ENCODE measurements at places on chromosomes 6 and 20. TPM values are rescaled to one million over a fixed set of nuclear protein-coding genes. Genes with fewer than 3 reads are reported as not detected.

GRCh38 chr6:123333000-123333756 lies 303.6 kb downstream of the TRDN start:
- DNase-seq, result peak; percentile 7

C4A gene
- polyA plus RNA-seq, result 2.4 TPM

MLIP gene
- polyA plus RNA-seq, result not detected

GRCh38 chr6:21731411-21732031 lies 138.0 kb downstream of the SOX4 start:
- DNase-seq, result peak; percentile 51

LIN28B gene
- 0.04 TPM for polyA plus RNA-seq

CFAP61 gene
- not detected for polyA plus RNA-seq
